ENCODE measurements at places on chromosomes 7 and 10.

- DNase-seq: no peak
Measured at GRCh38 chr10:121435099-121435875, 163.0 kb downstream of the FGFR2 start.

DNA sequence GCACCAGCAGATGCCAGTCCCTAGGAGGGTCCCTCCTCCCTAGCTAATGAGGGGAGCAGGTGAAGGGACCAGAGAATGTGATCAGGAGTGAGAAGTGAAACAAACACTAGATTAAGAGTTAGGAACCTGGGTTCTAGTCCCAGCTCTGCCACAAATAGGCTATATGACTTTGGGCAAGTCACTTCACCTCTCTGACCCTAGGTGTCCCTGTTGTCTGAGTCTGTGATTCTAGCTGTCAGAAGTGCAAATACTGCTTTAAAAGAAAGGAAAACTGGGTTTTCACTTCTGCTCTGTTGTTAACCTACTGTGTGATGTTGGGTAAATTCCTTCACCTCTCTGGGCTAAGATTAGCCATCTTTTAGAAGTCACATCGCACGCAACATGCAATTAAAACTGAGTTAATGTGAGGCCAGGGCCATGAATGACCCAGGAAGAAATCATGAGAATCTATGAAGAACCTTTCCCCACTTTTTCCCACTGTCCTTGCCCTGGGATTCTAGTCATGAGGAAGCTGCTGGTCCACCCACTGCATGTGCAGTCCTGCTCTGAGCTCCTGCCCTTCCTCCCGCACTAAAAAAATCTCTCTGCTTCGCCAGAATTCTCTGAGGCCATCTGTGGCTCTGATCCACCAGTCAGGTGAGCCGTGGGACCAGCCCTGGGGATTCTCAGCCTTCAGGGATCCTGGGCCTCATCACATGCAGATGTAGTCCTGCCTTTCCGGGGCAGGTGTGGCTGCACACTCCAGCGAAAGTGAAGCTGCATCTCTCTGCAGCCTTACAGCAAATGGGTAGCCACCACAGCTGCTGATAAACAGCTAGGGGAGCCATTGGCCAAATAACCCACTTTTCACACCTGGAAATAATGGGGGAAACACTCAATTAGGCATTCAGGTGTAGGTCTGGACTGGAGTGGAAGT, 181.7 kb downstream of the PLXNA4 start:
- DNase-seq: no peak

DNA sequence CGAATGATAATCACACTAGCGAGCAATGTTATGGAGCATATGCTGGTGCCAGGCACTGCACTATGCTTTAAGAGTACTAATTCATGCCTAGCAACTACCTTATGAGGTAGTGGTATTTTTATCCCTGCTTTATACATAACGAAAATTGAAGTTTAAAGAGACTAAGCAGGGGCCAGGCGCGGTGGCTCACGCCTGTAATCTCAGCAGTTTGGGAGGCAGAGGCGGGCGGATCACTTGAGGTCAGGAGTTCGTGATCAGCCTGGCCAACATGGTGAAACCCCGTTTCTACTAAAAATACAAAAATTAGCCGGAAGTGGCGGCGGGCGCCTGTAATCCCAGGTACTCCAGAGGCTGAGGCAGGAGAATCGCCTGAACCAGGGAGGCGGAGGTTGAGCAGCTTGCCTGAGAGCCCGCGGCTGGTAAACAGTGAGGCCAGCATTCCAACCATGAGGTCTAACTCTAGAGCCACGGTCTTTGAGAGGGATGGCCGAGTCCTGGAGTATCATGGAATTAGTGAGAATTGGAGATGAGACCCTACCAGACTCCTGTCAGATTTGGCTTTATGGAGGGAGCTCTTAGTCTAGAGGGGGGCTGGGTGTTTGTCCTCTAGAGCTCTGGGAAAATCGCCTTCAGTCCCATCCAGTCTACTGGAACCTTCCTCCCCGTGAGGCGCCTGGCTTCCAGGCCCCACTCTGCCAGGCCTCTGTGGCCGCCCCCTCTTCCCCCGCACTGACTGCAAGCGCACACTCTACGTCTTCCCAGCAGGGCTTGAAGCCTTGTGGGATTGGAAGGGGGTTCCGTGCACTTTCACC, 11.6 kb downstream of the TLX1 start:
- DNase-seq: no peak

DNA sequence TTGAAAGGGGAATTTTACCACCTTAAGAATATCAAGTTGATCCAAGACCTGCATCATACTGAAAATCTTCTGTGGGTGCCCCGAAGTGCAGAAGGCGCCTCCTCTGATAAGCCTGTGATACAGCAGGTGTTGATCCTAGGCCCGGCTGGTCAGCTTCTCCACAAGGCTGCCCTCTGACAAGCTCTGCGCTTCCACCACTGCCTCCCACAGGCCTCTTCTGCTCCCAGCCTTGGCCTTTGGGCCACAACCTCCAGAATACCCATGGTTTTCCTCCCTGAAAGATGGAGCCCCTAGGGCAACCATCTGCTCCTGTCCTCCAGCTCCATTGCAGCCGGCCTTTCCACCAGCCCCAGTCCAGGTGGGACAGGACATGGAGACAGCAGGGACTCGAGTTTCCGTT, 5.6 kb upstream of the OGDHL start:
- DNase-seq: no peak

DNA sequence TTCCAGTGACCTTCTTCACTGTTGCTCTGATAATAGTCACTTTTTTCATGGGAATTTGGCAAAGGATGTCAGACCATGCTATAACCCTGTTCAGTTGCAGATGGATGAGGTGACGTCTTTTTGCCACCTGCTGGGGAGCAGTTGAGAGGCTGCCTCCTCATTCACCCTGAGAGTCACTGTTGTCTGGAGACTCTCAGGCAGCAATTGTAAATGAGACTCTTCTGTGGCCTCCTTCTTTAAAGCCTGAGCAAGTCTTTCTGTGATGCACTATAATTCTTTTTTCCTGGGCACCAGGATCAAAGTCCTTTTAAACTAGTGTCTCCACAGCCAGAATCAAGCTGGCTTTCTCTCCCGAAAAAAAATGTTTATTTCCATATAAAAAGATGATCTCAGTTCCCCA, 345.1 kb downstream of the ARL4A start:
- DNase-seq: no peak

DNA sequence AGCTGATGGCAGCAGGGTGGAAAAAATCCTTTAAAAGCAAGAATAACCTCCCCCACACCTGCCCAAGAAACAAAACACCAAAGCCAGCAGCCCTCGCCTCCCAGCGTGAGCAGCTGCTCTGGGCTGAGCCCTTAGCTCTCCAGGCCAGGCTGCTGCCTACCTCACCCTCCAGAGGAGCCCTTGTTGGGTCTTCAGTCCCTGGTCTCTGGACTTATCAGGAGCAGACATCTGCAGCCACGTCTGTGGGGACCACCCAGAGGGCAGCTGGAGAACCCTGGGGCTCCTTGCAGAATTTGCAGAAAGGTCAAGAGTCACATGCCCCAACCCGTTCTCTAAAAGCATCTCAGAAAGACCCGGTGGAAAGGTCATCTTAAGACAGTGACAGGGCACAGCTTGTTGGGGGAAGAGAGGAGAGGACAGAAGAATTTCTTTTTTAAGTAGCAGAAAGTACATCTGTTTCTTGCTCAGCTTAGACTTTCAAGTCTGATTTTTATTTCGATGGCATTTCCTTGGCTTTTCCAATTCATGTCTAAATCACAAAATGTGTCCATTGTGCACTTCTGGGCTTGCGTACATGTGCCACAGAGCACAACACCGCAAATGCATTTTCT, 425.7 kb upstream of the NFE2L3 start:
- no peak for DNase-seq

DNA sequence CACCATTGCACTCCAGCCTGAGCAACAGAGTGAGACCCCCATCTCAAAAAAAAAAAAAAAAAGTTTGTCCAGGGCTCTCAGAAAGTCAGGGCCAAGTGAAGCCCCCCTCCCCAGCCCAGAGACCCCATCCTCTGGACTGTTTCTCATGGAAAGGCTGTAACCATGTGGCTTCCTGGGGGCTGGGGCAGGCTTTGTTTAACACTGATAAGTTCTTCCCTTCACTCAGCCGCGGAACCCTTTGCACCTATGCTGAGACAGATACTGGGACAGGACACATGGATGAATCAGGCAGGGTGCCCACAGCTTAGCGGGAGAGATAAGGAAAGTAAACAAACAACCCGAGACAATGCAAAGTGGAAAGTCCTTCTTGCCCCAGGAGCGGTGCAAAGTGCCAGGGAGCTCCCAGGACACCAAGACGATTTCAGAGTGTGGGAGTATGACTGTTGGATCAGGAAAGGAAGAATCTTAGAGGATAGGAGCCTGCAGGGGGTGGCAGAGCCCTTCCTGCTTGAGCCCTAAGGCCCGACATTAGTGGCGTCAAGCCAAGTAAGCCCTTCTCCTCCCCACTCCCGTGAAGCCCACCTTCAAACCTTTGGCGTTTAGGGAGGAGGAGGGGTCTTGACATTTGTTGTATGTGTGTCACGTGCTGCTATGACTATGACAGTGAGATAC, 11.6 kb downstream of the MLXIPL start:
- no peak for DNase-seq

DNA sequence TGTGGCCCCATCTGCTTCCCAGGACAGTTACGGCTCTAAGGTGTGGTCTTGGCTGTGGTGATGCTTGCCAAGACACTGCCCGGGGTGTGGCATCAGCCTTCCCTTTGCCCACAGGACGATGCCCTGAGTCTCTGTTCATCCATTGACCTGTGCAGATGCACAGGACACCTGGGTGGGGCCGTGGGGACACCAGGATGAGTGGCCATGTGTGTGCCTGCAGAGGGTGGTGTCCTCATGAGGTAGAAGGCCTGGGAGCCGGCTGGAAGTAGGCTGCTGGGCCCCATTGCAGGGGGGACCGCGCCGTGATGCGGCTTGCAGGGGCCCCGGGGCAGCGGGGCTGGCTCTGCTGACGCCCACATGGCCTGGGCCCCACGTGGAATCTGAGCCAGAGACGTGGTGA, 22.4 kb upstream of the PWWP2B start:
- DNase-seq: no peak

DNA sequence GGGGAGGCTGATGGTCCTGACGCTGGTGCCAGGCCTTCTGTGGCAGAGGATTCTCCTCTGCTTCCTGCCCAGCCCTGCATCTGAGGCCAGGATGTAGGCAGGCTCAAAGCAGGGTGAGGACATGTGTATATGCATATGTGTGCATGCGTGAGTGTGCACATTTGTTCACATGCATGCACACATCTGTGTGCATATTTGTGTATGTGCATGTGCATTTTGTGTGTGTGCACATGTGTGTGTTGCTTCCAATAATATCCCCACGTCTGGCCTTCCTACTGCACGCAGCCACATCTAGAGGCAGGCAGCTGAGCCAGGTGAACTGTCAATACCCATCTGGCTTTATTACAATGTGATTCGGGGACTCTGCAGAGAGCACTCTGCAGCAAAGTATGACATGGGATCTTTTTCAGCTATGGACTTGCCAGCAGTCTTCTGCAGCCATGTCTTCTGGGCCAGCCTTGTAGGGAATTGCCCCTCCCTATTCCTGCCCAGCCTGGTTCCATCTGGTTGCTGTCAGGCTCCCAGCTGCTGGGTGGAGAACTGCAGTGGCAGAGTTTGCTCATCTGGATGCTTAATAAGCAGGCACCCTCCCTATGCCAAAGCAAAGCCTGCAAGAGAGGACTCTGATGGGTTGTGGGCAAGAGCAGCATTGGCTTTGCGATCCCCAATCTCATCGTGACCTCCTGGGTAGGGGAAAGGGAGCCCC, 140.7 kb downstream of the PFKFB3 start:
- DNase-seq: no peak

GRCh38 chr7:20408467-20408826, 77.7 kb downstream of the ITGB8 start:
- DNase-seq: no peak

DNA sequence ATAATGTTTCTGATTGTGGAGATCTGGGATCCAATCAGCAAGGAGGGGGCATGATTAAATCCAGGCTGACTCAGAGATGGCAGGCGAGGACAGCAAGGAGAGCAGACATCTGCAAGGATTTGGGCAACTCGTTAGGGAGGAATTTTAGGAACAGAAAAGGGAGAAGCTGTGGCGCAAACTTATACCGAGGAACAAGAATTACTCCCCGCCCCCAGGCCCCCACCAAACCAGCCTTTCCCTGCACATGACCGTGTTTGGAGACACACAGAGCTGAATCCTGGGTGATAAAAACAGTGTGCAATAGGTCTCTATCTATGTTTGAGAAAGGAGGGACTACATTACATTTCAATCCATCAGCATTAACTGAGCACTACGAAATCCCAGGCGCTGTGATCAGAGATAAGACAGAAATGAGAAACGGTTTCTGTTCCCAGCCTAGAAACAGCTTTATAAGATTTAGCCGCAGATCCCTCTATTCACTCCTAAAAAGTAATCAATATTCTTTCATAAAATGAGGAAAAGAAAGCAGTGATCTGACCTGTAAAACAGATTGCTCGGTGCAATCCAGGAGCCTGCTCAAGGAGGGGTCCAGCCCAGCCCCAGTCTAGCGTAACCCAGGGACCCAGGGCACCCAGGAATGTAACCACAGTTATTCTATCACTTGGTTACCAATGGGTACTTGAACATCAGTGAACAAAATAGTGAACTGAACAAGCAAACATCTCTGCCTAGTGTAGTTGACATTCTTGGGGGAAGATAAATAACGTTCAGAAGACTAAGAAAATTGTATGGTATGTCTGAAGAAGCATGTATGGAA, 37.2 kb upstream of the RAPGEF5 start:
- no peak for DNase-seq

DNA sequence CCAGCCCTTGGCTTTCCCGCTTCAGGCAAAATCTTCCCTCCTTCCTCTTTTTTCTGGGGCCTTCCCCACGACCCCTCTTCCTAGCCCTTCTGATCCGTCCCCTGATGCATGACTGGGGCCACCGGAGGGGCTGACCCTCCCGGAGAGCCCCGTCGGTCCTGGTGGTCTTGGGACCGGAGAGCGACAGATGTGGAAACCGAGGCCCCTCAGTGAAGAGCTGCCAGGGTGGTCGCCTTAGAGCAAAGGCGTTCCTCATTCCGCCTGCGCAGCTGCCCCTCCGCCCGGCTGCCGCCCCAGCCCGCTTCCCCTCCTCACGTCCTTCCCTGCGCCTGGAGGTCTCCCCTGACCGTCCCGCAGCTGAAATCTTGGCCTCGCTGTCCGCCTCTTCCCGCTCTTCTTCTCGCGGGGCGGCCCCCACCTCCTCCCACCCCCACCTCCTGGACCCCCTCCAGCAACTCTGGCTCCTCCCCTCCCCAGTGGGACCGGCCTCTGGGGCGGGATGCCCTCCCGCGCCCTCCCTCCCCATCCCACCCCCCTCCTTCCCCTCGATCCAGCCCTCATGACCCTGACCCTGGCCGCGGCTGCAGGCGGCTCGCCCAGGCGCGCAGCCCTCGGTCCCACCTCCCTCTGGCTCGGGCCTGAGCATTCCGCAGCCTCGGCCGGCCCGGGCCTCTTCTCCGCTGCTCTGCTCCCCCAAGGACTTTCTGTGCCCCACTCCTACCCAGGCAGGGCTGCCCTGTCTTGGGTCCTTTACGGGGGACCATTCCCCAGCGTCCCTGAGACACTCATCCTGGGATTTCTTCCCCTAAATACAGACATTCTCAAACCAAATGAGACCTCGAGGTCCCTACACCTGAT, at the start of gene RARRES2:
Gene RARRES2 (minus strand): TSS at position 367 of the 858 bp plus-strand sequence. CDS start 1,020 bp downstream, outside the sequence.
- no peak for DNase-seq

- no peak for DNase-seq
Measured at GRCh38 chr7:112205343-112206237, 609 bp downstream of the DOCK4 start.

All from HS-27A (cell line).